ENCODE measurements at places on chromosomes 7 and 10.

DNA sequence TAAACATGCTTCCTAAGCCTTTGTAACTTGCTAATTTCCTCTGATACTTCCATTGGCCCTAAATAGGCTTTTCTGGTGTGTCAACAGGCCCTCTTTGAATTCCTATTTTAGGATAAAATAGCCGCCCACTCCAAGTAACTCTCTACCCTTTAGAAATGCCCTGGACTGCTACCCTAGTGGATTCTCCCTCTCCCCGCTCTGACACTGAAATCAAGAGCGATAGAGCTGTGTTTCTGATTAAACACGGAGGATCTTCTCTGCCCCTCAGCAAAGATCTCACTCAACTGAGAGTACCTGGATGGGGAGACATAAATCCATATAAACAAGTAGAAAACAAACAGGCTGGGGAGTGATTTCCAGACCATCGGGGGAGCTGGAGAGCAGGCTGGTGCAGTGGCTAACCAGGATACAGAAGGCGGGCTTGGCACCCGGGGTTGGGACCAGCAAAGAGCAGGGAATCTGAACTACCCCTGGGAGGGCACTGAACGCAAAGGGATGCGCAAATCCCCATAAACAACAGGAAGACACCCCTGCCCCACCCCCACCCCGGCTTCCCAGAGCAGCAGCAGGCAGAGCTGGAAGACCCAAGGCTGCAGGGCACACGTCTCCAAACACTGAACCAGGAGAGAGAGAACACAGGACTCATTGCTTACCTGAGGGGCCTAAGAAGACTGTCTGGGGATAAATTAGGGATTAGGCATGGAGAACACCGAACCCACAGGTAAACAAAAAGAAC is 2.5 kb downstream of the ASB13 start:
- DNase-seq = no peak

GRCh38 chr10:63491588-63492316 is 26.0 kb upstream of the JMJD1C start:
- DNase-seq = peak; percentile 44

- DNase-seq = no peak
These were observed 12.1 kb upstream of the BHLHA15 start for GRCh38 chr7:98199131-98199530.

GRCh38 chr7:37535841-37536240 is 87.2 kb upstream of the ELMO1 start:
- no peak for DNase-seq

DNA sequence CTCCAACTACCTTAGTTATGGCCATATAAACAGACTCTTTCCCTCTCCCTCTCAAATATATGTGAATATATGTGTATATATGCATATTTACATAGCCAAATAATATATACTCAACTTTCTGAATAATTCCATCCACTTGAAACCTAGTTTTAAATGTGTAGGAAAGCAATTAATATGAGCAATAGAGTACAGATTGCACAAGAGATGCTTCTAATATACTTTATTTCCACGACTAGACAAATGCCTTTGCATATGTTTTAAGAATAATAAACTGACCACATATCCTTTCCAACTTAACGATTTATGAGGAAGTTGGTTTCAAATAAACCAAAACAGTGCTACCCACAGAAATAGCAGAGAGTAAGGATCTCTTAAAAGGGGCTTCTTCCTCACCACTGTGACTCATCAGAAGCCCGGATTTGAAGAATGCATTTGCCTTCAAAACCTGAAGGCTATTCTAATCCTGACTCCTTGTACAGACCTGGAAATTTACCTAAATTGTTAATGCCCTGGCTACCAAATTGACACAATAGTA is 266.3 kb downstream of the AHR start:
- DNase-seq = no peak

DNA sequence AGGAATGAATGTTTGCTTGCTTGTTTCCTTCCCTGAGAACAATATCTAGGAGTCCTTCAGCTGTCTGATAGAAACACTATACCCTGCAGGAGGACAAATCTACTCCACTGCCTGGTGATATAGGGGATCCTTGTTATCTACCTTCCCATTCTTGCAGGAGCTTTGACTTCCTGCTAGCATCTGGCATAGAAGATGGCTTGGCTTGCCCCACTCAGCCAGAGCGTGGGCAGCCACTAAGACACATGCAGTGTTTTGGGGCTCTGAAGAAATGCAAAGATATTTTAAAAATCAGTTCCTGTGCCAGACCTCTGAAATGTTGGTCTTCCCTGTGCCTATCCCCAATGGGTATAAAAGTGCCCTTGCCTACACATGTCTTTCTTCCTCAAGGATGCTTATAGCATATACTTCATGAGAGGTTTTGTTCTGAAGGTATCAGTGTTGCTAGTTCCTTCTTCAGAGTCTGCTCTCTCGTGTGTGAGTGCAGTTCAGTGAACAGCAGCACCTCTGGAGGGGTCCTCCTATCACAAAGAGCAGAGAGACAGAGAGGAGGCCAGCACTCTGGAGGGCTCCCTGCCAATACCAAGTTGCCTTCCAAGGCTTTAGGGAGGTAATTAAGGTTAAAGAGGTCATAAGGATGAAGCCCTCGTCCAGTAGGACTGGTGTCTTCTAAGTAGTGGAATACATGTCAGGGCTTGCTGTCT is 149.1 kb upstream of the CALCR start:
- no peak for DNase-seq

GRCh38 chr7:155667241-155667829 is 22.9 kb downstream of the RBM33 start:
- DNase-seq = no peak

- DNase-seq = no peak
These were observed 101.7 kb upstream of the SFMBT2 start for GRCh38 chr10:7512487-7512886.

GRCh38 chr7:117673839-117674238 is 194.0 kb downstream of the CFTR start:
- no peak for DNase-seq

DNA sequence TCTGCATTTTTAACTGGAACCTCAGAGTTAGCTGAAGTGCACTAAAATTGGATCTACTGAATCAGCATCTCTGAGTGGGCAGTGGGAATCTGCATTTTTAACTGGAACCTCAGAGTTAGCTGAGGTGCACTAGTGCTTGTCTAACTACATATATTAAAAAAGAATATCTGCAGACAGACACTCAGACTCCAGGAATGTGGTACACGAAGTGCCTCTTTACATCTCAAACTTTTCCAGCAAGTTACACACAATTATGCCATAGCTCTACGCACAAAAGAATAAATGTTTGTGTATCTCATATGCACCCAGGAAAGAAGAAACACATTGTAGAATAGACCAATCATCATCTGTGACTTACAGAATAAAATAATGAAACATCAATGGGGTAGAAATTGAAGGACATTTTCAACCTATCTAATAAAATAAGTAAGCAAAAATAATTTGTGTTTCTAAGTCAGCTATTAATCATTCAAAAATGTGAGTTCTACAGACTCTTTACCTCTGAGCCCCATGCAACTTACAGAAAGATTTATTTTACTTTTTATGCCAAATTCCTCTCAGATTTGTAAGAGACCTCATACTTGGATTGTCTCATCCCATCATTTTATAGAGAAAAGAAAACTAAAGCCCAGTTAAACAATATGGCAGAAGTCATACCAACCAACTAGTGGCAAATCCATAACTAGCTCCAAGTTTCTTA is 28.3 kb downstream of the PPP1R3A start:
- no peak for DNase-seq

DNA sequence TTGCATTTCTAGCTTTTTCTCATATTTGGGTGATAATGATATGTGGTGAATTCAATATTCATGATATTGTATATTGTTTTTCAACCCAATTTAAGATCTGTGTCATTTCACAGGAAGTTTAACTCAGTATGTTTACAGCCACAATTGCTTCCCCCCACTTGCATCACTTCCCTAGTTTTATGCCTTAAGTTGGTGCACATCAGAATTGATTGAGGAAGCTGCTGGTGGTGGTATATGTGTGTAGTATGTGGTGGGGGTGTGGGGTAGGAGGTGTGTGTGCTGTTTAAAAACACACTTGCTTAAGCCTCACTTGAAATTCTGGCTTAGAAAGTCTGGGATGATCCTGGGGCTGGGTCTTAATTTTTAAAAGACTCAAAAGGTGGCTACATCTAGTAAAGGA is 245.1 kb upstream of the AOAH start:
- no peak for DNase-seq

GRCh38 chr10:120511165-120511564 is 54.1 kb downstream of the PLPP4 start:
- DNase-seq = no peak

DNA sequence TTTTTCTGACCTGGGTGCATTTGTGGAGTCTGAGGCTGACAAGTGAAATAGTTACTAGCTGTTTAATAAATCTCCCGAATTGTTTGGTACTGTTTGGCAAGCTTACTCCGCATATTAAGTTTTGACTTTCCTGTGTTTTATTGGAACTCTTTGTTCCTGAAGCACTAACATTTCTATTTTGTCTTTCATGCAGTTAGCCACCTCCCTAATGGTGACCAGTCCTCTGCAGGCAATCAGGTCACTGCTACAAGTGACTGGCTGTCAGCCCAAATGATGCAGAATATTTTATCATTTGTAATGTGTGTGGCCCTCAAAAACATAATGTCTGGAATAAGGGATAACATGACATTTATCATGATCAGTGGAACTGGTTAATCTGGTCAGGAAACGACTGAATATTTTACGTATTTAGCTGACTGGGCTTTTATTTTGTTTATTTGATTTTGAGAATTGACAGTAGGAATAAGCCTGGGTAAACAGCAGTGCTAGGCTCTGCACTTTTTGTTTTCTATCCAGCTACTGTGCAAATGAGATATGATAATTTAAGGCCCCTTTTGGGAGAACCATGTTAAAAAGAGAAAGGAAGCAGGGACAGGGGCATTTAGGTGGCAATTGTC is 82.9 kb downstream of the ST7 start:
- no peak for DNase-seq

- no peak for DNase-seq
These were observed 23.4 kb upstream of the FIGNL1 start for GRCh38 chr7:50473531-50473930.

- no peak for DNase-seq
These were observed 126.4 kb upstream of the GHITM start for GRCh38 chr10:84012831-84013458.

- DNase-seq = no peak
These were observed 1.9 kb upstream of the AEBP1 start for GRCh38 chr7:44101966-44102845.

DNA sequence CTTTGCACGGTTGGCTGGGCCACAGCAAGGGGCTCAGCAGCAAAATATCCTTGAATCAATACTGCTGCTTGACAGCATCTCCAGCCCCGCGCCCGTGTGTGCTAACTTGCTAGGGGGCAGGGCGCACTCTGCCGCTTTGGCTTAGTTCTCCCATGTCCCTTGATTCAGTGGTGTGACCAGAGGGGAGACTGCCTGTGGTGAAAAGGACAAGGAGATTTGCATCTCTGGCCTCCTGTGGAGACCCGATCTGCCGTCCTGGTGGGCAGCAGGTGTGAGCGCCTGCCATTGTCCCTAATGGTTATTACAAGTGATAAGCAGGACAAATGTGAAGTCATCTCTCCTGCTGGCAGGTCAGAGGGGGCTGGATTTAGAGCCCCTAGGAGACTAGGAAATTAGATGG is 500.2 kb upstream of the GALNT17 start:
- no peak for DNase-seq

- DNase-seq = no peak
These were observed 573.2 kb downstream of the AUTS2 start for GRCh38 chr7:70171369-70171920.

DNA sequence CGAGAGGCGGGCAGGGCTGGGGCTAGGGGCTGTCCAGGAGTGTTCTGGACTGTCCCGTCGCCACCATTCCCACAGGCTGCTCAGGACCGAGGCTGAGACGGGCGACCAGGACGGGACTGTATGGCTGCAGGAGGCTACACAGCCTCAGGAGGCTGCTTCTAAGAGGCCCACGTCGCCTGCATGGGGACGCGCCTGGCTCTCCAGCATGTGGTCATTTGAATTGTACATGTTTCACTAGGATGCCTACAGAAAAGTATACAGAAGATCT is 216.3 kb downstream of the TCERG1L start:
- no peak for DNase-seq

DNA sequence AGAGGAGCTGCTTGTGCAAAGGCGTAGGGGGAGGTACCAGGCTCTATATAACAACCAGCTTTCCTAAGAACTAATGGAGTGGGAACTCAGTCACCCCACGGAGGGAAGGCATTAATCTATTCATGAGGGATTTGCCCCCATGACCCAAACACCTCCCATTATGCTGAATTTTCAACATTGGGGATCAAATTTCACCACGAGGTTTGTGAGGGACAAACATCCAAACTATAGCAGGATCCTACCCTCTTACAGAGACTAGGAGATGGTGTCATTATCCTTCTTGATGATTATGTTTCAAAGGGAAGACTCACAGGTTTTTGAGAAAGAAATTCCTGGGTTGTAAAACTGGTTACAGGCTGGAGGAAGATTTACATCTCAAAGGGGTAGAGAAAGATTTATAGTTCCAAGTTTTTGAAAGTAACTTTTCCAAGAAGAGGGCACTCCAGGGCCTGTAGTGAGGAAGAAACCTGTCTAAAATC is 295.0 kb upstream of the DKK1 start:
- no peak for DNase-seq

DNA sequence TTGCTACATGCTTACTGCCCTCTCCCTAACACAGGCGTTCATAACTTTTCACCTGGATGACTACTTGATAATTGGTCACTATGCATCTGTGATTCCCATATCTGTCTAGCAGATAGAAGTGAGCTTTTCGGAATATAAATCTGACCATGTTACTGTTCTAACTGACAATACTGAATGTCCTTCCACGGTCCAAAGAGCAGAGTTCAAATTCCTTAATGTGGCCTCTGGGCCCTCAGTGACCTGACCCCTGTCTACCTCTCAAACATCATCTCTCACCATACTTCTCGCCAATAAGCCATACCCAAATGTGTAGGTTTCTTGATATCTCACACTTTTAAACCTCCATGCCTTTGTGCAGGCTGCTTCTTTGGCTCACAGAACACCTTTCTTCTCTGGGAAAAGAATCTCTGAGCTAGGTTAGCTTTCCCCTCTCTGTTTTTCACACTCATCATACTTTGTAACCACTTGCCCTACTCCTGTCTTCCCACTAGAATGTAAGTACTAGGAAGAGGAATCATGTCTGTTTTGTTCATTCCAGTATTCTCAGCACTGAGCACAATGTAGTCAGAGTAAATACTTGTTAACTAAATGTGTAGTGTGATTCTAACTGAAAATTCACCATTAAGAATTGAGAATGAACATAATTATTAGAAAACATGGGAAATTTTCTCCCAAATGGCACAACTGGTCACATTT is 39.2 kb upstream of the LRRC17 start:
- no peak for DNase-seq

GRCh38 chr7:50567715-50568261 is 2.6 kb upstream of the DDC start:
- DNase-seq = no peak

- no peak for DNase-seq
These were observed 26.2 kb downstream of the FAM171A1 start for GRCh38 chr10:15344876-15345285.

GRCh38 chr10:98414932-98415730 is at the start of gene PYROXD2:
TSS of gene PYROXD2 (minus strand) at chr10:98415182. CDS start at chr10:98415135, 47 bp downstream.
- peak; percentile 96 for DNase-seq

GRCh38 chr7:50436133-50436806 is 13.9 kb downstream of the FIGNL1 start:
- DNase-seq = no peak

- no peak for DNase-seq
These were observed 1279.8 kb downstream of the GATA3 start for GRCh38 chr10:9334270-9334669.
